ENCODE measurements at places on chromosomes 13 and 19. TPM values are rescaled to one million over a fixed set of nuclear protein-coding genes. Genes with fewer than 3 reads are reported as not detected.

DNA sequence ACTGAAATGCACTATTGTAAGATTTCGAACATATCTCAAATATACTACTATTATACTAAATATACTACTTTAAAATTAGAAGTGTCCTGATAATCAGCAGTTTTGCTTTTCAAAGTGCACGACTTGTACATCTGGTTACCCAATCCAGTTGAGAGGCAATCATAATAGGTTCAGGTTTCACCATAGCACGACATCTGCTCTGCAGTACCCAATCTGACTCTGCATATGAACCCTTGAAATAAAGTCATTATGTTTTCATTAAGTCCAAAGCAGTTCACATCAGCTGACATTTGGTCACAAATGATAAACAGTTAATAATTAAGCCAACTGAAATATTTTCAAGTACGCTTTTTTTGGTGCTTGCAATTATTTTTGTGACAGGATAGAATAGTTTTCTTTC lies 90.6 kb downstream of the PCDH9 start:
- DNase-seq, result no peak

DNA sequence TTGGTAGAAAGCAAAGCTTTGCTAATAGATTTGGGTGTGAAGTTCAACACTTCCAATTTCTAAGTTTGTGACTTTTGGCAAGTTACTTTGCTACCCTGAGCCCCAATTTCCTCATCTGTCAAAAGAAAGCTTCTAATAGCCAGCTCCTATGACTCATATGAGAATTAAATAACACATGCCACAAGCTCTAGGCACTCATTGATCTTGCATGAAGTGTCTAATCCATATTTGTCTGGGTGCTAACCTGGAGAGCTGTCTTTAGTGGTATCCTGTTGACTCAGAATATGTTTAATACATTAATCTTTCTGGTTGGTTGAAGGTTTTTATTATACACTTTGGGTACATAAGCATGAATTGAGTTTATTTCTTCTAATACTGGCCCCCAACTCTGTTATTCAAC lies 188.8 kb downstream of the POSTN start:
- DNase-seq, result peak; percentile 42

DMRTC2 gene
- not detected for total RNA-seq

DNA sequence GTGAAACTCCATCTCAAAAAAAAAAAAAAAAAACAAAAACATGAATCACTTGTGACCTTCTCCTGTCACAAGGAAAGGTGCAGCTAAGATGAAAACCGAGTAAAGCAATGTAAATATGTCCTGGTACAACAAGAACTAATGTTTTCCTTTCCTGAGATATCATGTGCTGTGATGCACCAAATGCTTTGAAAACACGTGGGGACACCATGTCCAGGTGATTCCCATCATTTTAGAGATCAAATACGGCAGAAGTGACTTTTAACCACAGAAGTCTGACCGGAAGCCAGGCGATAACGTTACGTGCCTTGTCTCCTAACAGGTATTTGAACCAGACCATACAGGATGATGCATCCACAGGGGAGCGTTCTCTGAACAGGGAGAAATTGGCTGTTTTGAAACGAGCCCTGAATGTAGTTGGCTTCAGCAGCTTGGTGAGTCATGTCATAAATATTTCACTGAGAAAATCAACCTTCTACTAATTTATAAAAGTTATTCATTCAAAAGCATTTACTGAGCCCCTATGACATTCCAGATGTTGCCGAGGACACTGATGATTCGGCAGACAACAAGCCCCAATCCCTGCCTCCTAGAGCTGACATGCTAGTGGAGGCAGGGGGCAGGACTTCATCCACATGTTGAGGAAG lies 328.1 kb downstream of the MYO16 start:
- DNase-seq, result peak; percentile 91

DNA sequence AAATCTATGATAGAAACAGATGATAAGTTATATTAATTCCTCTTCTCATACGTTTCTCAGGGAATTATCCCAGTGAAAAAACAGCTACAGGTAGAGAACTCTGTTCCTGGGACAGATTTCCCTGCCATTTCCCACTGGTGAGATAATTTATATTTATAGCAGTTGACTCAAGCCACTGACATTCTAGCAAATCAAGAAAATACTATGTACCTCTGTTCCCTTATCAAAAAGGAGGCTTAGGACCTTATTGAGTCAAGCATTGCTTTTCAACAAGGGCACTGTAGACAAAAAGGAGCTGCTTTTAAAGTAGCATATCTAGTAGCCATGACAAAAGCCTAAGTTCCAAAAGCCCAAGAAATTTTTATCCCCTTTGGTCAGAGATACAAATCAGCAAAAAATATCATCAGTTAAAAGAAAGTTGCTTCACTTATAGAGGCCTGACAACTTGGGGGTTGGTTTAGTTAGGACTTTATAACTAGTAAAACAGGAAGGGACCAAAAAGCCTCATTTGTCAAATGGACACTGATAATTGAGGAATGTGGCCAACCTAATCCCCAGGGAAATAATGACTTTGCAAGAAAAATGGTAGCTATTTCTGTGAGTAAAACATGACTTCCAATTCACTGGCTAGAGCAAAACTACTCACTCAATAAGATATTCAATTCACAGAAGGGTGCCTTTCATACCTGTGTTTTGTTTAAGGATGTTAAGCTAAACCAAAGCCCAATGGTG lies 652.5 kb downstream of the SLITRK1 start:
- no peak for DNase-seq

GRCh38 chr13:105167385-105167784 lies 1368.1 kb downstream of the EFNB2 start:
- no peak for DNase-seq

DNA sequence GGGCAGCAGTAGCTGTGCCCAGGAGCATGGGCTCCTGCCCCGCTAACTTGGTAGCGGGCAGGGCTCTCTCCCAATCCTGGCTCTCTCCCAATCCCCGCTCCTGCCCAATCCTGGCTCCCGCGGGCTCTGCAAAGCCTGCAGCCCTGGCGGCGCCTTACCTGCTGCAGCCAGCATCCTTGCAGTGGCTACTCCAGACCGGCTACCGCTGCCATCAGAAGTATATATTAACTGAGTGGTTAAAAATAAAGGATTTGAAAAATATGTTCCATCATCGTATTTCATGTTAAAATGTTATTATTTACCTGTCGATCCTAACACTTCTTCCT lies 698.2 kb downstream of the SLITRK1 start:
- no peak for DNase-seq

DNA sequence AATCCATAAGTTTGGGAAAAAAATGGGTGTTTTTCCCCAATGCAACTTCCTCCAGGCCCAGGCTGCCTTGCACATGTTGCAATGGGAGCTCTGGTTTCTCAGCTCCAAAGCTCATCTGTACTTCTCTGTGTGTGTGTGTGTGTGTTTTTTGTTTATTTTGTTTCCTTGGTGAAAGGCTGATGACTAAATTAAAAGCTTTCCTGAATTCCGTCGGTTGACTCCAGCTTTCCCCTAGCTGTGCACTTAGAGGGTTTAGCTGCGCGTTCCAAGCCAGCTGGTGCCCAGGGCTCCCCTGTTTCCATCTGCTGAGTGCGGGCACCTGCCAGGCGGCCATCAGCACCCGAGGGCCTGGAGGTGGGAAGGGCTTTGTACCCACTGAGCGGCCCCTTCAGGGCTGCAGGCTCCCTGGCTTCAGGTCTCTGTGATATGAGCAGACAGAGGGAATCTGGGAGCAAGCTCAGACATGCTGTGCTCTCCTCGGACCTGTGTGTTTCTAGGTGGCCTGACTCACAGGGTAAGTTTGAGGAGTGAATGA lies 129.1 kb upstream of the SOX1 start:
- peak; percentile 32 for DNase-seq

GRCh38 chr13:112943309-112944125 lies 25.5 kb upstream of the MCF2L start:
- peak; percentile 12 for DNase-seq

A1BG gene
- 2.0 TPM for total RNA-seq

GRCh38 chr13:29947839-29948238 lies 97.4 kb upstream of the UBL3 start:
- DNase-seq, result no peak

DNA sequence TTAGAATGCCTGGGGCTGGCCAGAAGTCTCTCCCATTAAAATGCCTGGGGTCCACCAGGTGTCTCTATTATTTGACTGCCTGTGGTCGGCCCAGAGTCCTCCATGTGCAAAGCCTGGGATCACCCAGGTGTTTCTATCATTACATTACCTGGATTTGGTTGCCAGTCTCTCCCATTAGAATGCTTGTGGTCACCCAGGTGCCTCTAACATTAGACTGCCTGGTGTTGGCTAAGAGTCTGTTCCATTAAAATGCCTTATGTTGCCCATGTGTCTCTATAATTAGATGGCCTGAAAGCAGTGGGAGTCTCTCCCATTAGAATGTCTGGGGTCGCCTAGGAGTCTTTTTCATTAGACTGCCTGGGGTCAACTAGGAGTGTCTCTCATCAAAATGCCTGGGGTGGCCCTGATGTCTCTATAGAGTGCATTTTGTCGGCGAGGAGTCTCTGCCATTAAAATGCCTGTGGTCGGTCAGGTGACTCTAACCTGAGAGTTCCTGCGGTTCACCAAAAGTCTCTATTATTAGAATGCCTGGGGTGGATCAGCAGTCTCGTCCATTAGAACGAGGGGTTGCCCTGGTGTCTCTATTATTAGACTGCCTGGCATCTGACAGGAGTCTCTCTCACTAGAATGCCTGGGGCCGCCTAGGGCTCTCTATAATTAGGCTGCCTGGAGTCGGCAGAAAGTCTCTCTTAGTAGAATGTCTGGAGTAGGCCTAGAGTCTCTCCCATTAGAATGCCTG lies 1540.5 kb downstream of the UQCRFS1 start:
- DNase-seq, result no peak

DNA sequence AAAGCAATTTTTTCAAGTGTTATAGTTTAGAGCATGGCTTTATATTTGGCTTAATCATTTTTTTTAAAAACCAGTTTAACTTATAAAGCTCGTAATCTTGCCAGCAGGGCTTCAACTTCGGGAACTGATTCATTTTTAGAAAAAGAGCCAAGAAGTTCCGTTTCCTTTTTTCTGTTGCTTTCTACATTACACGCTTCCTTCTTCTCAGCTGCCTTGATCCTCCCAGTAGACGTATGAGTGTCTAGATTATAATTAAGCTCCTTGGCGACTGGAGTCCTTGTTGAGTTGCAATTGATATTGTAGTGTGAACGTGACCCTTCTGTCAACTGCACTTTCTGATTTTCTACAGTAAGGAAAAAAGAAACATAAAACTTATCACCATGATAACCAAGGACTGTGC lies 497.2 kb downstream of the DIAPH3 start:
- DNase-seq, result no peak

- no peak for DNase-seq
These were observed 28.7 kb upstream of the F2RL3 start for GRCh38 chr19:16860118-16860517.

FUT1 gene
- 15.2 TPM for total RNA-seq

- DNase-seq, result no peak
These were observed 363 bp upstream of the ZNF763 start for GRCh38 chr19:11964496-11964857.

KXD1 gene
- 83.9 TPM for total RNA-seq

SPACA4 gene
- total RNA-seq, result not detected

- no peak for DNase-seq
These were observed 213.3 kb downstream of the KCNRG start for GRCh38 chr13:50228527-50228926.

- DNase-seq, result no peak
These were observed 2.0 kb upstream of the SYCE2 start for GRCh38 chr19:12921047-12921446.

MAB21L1 gene
- total RNA-seq, result 0.45 TPM

DNA sequence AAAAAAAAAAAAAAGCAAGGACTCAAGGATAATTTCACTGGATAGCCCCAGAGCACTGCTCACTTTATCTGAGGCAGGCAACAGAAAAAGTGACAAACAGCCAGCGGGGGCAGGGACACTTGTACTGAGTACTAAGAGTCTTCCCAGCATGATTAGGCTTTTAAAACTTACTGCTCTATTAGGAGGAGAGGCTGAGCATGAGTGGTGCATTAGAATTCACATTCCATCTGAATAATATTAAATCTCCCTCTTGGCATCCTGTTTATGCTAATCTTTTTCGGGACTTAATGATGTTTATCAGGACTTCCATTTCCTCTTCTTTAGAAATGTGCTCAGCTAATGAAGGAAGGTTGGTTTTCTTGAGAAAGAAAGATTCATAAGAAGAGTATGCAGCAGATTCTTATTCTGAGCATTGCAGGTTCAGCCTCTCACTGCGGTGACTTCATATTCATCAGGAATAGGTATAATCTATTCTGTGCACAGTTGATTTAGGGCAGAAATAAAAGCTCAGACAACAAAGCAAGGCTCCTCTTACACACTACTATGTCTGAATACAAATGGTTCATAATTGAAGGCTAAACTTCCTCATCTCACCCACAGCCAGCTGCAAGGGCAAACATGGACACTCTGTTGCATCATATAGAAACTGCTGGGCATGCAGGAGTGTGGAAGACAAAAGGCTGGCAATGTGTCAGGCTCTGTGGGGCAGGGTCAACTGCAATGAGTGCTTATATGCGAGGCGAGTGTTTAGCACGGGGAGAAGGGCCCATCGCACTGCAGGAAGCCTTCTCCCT lies 107.0 kb downstream of the KL start:
- DNase-seq, result no peak
